ENCODE measurements at places on chromosomes 7 and 10.

GRCh38 chr7:148435715-148436114 lies 154.9 kb upstream of the C7orf33 start:
- no peak for DNase-seq

GRCh38 chr10:76735866-76736265 lies 901.7 kb downstream of the KCNMA1 start:
- no peak for DNase-seq

DNA sequence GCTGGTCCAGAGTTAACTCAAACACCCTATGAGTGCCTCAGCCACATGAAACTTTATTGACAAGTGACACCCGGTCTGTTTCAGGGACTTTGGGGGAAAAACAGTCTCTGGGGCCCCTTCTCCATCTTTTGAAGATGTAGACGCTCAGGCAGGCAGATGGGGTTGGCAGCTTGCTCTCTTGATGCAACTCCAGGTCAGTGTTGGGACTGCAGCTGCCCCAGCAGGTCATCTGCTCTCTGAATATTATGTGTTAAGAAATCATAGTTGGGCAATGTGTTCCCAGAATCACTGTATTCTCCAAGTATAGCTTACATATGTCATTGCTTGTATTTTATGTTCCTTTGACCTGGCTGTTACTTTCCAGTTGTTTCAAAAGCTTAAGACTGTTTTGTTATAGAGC lies 544.9 kb upstream of the MGMT start:
- DNase-seq: no peak

DNA sequence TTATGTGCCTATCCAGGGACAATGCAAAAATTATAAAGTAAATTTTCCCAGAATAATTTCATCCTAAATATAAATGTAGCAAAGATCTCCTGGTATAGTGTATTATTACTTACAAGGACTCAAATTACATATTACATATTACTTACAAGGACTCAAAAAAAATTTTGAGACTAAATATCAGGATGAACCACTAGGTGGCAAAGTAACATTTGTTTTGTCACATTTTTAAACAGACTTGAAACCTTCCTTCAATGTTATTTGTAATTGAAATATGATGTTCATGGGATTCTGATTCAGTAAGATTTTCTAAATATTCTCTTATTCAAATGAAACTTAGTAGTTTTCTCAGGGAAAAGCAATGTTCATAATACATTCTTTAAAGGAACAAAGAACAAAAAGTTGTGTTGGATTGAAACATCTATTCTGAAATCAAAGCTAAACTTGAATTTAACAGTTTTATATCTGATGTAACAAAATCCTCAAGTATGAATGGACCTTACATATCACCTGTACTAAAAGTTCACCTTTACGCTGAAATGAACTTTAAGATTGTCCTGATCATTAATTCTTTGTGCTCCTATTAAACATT lies 74.3 kb upstream of the GNAI1 start:
- DNase-seq: no peak

DNA sequence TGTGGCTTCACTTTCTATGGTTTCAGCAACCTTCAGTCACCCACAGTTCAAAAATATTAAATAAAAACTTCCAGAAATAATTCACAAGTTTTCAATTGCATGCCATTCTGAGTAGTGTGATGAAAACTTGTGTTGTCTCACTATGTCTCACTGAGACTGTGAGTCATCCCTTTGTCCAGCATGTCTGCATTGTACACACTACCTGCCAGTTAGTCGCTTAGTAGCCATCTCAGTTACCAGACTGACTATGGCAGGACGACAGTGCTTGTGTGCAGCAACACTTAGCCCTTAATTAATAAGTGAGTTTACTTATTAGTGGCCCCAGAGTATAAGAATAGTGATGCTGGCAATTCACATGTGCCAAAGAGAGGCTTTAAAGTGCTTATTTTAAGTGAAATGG lies 22.5 kb downstream of the CCDC186 start:
- no peak for DNase-seq

DNA sequence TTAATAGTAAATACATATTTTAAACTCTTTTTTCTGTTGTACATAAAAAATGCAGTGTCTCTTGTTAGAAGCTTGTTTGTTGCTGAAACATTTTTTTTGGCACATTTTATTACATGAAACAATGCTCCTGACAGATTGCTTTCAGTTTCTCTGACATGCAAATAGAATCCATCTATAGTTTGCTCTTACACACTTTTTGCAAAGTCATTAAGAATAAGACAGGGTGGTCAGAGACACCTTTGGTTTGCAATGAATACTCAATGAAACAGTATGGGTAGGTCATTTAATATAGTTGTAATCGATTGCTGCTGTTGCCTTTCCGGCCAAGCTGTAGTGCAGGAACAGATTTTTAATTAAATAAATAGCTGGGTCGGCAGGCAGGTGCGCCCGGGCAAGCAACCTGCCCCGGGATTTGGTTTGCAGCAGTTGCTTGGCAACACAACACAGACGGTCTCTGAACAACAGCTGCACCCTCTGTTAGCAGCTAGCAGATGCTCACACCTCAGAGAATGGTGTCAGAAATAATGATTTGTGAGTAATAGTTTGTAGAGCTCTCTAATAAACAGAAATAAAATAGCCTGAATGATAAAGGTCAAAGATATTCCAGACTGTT lies 115.7 kb upstream of the CACNA2D1 start:
- no peak for DNase-seq

DNA sequence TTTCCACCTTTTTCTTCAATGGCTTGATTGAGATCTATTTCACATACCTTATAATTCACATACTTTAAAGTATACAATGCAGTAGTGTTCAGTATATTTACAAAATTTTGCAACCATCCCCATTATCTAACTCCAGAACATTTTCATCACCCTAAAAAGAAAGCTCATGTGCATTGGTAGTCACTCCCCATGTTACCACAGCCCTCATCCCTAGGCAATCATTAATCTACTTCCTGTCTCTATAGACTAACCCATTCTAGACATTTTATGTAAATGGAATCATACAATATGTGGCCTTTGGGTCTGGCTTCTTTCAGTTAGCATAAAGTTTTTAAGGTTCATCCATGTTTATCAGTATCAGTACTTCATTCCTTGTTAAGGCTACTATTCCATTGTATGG lies 214.2 kb downstream of the WDR11 start:
- DNase-seq: no peak

GRCh38 chr7:139948167-139948566 lies 114.6 kb downstream of the PARP12 start:
- DNase-seq: no peak

DNA sequence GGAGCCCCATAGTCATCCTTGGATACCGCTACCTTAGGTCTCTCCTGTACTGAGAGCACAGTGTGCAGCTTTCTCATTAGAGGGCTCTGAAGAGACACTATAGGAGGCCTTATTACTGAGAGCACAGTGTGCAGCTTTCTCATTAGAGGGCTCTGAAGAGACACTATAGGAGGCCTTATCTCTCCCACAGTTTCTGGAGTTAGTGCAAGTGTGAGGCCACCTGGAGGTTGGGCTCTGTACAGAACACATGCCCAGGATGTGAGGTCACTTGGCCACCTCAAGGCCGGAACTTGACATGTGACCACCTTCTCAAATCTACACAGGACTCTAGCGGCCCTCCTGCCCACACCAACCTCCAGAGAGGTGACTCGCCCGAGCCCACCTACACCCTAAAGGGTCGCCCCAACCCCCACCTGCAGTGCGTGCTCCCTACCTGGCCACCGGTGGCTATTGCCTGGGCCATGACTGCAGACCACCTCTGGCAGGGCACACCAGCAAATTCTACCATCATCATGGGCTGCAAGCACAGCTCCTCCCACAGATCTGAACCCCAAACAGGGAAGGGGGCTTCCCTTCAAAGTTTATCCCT lies 24.6 kb downstream of the FRMPD2 start:
- no peak for DNase-seq

DNA sequence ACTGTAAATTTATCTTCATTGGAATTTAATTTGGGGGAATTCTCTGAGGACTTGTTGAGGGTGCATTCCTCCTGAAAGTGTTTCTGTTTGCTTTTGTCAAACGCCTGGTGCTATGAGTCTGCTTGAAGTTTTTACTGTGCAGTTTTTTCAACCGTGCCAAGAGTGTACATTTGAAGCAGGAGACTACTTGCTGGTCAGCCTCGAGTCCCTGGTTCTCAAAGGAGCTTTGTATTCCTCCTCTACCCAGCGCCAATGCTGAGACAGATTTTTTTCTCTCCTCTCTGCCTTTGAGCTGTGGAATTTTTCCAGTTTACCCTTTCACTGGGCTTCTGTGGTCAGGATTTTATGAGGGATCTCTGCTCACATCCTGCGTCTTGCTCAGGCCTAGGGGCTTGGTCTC lies 62.1 kb downstream of the NPY start:
- DNase-seq: no peak

Measured in germinal center (tissue), 1 donor.